ENCODE measurements at places on chromosomes 13 and 19.

DNA sequence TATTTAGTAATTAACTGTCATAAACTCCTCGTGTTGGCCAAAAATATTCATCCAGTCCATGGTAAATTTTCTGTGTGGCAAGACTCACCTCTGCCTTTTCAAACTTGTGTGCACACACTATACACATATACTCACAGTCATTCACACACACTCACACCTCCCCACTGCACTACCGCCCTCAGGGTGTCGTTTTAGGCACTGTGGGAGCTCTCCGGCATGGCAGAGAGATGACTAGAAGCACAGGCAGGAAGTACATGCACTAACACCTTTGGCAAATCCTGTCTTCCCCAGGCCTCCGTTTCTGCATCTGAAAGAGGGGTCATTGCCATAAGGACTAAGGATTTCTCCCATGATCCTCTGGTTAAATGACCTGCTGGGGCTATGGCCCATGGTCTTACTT, 62.6 kb upstream of the FARP1 start:
- DNase-seq, result no peak

GRCh38 chr13:85430216-85430794, 368.9 kb downstream of the SLITRK6 start:
- no peak for DNase-seq

- DNase-seq, result no peak
These were observed 12.3 kb downstream of the FAM187B start for GRCh38 chr19:35216016-35216832.

- DNase-seq, result no peak
These were observed 37.7 kb upstream of the PDCD5 start for GRCh38 chr19:32543115-32543900.

DNA sequence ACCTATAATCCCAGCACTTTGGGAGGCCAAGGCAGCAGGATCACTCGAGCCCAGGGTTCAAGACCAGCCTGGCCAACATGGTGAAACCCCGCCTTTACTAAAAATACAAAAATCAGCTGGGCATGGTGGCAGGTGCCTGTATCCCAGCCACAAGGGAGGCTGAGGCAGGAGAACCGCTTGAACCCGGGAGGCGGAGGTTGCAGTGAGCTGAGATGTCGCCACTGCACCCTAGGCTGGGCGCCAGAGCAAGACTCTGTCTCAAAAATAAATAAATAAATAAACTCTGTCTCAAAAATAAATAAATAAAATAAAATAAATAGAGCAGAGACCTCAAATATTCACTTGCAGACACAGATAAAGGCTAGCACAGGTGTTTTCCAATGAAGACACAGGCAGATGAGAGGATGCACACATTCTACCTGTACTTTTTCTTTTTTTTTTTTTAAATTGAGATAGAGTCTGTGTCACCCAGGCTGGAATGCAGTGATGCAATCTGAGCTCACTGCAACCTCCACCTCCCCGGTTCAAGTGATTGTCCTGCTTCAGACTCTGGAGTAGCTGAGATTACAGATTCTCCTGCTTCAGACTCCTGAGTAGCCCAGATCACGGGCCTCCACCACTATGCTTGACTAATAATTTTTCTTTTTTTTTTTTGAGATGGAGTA, 2.7 kb upstream of the RPS16 start:
- DNase-seq, result no peak

GRCh38 chr13:78638216-78638615, 20.7 kb downstream of the OBI1 start:
- no peak for DNase-seq
